ENCODE measurements at places on chromosomes 2 and 18.

- no peak for DNase-seq
Measured at GRCh38 chr2:1173528-1173927, 222.9 kb downstream of the SNTG2 start.

- DNase-seq, result peak; percentile 84
Measured at GRCh38 chr2:71830497-71831192, 317.0 kb downstream of the CYP26B1 start.

GRCh38 chr2:47050762-47051161 lies 104.3 kb downstream of the STPG4 start:
- no peak for DNase-seq

DNA sequence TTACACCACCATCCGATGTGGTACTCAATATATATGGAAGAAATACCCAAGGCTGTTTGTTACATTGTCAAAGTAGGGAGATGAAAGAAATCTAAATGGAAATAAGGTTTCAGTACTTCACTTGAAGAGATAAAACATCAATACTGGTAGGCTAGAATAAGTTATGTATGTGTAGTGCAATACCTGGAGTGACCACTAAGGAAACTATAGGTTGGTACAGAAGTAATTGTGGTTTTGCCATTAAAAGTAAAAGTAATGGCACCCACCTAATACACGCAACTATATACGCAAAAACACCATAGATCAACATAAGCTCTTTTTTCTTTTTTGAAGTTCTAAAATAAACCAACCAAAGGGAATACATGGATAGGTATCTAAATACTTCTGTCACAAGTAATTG lies 143.2 kb upstream of the KYNU start:
- DNase-seq, result no peak

DNA sequence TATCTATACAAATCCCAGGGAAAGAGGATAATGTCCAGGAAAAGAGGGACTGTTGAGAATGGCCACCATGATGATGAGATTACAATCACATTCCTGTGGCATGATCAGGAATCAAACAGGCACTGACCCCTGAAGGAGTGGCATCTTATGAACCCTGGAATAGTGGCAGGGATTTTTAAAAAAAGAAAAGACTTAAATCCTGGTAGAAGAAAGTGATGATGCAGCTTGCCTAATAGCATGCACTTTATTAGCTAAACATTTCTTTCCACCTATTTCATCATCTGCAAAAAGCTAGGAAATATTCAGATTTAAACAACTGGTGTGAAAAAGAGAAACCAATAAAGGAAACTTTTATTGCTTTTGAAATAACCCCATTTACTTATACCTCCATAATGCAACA lies 87.2 kb upstream of the FSHR start:
- peak; percentile 26 for DNase-seq

DNA sequence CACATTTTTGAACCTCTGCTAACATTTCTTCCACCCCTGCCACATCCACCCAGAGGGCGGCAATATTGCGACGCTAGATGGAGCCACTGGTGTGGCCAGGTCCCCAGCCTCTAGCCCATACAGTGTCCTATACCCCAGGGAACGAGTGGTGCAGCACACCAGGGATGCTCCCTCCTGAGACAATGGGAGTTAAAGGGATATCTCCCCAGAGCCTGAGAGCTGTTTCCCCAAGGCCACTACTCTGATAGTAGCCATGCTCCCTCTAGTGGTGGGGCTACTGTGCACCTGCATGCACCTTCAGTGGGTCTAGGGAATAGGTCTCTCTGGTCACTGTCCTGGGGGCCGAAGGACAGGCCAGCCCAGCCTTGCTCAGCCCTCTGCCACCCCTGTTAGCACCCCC lies 336.4 kb upstream of the FSHR start:
- DNase-seq, result no peak

DNA sequence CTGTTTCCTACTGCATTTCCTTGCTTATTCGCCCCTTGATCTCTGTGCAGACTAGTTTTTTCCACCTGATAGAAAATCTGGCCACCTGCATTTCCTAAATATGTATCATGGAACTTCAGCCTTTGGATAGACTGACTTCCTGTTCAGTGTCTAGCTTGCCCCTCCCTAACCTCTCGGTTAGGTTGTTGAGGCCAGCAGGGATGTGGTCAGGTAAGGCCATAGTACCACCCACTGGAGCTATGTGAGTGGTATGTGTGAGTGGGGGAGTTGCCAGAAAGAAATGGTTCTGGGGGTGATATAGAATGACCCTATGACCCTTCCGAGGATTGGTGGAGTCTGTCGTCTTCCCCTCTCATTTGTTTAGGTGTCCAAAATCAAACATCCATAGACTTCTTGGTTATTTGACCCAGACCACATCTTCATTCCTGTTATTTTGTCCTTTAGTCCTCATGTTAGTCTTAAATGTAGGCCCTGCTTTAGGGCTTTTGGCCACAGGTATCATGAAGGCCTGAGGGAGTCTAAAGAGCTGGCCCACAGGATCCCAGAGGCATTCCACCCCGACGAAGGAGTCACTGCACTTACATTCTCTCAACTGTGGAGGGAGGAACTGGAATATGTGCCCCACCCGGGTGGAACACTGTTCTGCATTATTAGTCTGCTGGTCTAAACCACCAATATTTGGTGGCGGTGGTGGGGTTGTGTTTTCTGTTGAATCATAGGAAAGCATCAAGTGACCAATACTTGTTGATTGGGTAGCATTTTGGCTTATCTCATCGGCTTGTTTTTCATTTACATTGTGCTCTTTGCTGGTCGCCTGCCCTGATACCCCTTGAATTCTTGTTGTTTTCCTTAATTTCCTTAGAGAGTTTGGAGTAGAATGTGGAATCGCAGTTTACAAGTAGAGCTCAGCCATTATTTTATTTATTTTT lies 21.9 kb downstream of the CAB39 start:
- DNase-seq, result no peak

DNA sequence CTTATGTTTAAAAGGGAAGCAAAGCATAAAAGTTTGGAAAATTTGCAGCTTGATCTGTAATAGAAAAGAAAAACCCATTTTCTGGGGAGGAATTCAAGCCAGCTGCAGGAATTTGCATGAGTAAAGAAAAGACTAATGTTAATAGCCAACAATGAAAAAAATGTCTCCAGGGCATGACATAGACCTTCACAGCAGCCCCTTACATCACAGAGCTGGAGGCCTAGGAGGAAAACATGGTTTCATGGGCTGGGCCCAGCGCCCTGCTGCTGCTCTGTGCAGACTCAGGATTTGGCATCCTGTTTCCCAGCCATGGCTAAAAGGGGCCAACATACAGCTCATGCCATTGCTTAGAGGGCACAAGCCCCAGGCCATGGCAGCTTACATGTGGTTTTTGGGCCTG lies 411.6 kb upstream of the MC4R start:
- DNase-seq, result no peak

DNA sequence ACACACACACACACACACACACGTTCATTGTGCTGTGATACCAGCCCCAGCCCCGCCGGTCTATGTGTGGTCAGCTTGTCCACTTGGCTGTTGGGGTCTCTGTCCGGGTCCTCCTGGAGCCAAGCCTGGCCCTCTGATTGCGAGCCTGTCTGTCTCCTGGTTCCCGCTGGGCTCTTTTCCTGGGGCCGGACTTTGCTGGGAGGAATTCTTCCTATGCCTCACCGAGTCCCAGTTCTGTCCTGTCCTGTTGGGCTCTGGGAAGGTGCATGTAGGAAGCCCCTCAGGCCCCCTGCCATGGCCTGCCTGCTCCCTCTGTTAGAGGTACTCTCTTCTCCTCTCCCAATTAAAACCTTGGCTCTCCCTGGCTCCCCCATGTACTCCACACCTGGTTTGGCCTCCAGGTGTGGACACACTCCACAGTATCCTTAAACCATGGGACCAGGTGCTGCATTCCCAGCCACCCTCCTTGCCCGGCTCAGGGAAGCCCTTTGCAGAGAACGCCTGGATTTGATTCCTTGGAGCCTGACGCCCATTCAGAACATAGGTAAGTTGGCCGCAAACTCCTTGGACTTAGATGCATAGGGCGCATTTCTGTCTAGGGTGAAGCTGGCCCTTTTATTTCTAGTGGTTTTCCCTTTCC lies 42.3 kb downstream of the CABLES1 start:
- DNase-seq, result no peak

DNA sequence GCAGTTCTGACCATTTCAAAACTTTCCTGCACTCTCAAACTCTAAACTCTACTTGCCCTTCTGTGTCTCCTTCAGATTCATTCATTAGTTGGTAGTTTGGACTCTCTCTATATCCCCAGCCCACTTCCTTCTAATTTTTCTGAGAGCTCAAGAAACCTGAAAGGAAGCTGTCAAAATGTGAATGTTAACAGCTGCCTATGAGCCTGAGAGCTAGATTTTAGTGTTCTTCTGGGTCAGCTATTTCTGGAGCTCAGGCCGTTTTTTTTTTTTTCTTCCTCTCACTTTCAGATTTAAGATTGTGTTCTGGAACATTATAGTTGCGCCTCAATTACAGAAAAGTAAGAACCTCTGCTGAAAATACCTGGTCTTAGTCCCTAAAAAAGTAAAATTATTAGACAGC lies 73.1 kb downstream of the RTN4 start:
- no peak for DNase-seq

DNA sequence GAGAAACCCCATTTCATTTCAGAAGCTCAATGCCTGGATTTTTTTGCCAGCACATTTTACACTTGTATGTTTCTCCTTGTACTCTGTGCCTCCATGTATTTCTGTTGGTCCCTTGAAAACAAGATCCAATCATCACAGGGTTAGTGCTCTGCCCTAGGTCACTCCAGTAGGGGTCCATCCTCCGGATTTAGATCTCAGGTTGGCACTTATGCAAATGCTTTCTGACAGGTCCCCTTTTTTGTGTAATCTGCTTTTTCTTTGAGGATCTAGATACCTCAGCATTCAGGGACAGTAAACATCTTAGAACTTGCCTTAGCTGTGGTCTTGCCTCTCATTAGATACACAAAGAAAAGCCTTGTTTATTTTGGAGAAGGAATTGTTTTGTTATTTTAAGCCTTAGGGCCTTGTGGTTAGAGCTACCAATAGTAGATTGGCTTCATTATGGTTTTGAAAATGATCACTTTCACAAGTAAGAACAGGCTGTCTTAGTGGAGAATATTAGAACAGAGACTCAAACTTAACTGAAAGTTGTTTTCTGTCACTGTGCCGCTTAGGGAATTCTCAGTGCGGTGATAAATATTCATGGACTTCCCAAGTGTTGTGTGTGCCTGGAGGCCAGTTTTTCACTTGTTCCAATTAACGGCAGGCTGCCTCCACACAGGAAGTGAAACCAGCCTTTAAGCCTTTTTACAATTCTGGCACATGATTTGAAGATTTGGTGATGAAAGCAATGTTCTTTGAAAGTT lies 7.8 kb downstream of the MERTK start:
- peak; percentile 32 for DNase-seq

DNA sequence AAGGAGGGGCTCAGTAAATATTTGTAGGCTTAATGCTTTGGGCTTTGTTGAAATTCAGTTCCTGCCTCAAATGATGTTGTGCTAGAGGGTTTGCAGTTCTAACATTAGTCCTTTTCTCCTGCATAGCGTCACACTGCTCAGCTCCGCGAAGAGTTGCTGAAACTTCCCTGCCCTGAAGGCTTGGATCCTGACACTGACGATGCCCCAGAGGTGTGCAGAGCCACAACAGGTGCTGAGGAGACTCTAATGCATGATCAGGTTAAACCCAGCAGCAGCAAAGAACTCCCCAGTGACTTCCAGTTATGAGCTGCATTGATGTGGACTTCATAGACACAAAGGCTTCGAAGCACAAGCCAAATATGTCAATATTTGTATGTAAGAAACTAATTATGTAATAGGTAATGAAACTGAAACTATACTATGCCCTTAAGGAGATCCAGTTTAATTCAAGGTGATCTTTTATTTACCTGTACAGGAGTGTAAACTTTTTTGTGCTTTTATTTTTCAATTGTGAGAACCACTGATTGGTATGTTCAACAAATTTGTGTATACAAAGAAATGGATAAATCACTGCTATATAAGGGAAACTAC lies 10.2 kb upstream of the TTC27 start:
- no peak for DNase-seq

GRCh38 chr18:9814431-9814830 lies 71.3 kb upstream of the TXNDC2 start:
- DNase-seq, result peak; percentile 87

DNA sequence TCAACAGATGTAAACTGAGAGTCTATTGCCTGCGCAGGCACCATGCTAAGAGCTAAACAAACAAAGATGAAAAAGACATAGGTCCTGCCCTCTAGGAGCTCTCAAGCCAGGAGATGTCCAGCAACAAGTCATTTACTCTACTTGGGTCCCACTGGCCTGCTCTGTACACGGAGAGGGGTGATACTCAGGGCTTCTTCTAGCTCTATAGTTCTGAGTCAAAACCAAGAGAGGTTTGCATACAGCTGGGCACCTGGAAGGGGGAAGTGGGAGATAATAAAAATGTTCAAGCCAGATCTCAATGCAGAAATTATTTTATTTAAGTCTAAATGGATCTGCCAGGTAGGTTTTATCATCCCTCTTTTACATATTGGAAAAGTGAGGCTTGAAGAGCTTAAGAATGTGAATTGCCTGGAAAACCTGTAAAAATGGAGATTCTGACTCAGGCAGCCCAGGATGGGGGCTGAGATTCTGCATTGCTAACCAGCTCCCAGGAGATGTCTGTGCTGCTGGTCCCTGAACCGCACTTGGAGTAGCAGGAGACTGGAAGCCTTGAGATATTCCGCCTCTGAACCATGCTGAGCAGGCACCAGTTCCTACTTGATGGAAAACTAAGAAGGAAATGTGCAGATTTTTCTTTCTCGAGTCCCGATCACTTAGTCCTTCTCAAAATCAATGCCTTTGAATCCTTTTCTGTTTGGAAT lies 201.1 kb downstream of the PRKCE start:
- DNase-seq, result no peak

- no peak for DNase-seq
Measured at GRCh38 chr2:75607400-75607798, 39.2 kb upstream of the MRPL19 start.

DNA sequence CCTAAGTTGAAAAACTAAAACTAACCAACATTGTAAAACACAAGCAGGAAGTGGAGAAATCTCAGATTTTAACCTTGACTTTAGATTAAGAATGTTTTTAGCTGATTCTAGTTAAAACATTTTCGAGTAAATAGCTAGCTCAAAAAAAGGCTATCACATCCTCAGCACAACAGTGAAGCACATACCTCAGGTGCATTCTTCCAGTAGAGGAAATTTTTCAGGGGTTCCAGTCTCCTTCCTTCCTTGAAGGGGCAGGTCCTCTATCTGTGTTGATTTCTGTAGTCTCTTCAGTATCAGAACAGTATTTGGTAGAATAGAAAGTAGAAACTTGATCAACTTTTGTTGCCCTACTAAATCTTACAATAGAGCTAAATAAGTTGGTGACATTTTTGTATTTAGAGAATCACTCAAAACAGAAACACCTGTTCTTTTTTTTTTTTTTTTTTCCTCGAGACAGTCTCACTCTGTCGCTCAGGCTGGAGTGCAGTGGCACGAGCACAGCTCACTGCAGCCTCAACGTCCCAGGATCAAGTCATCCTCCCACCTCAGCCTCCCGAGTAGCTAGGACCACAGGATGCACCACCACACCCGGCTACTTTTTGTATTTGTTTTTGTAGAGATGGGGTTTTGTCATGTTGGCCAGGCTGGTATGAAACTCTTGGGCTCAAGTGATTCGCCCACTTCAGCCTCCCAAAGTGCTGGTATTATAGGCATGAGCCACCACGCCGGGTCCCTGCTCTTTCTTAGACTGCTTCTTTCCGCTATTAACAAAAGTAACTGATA lies 6.9 kb upstream of the GPR155 start:
- DNase-seq, result no peak

- peak; percentile 28 for DNase-seq
Measured at GRCh38 chr2:157822993-157823392, 53.1 kb downstream of the ACVR1 start.

GRCh38 chr2:25228848-25229278 lies 60.5 kb upstream of the POMC start:
- DNase-seq, result peak; percentile 80

Data from EL (cell line).